Stimulated activated CD4-positive, alpha-beta T cell treated with anti-CD3 and anti-CD28 coated beads, Interleukin-15, amount 100 ng/mL, for 1 hour (primary cell): ENCODE measurements at places on chromosomes 4 and X.

- no peak for DNase-seq
Observed at GRCh38 chr4:5004496-5004895, 14.8 kb downstream of the CYTL1 start.

DNA sequence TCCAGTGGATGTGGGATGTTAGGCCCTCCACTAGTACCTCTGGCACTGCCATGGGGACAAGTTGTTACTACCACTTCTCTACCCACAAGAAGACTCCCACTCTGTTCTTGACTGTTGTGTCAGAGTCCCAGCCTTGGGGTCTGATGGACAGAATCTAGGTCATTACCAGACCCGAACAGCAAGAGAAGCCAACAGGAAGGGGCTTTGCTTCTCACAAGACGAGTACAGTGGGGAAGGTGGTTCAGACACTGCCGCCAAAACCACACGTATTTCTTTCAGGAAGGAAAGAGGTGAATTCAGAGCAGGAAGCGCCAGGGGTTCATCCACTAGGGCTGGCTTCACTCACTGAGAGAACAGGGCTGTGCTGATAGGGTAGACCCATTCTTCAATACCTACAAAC, 161.3 kb upstream of the KIT start:
- DNase-seq: no peak

DNA sequence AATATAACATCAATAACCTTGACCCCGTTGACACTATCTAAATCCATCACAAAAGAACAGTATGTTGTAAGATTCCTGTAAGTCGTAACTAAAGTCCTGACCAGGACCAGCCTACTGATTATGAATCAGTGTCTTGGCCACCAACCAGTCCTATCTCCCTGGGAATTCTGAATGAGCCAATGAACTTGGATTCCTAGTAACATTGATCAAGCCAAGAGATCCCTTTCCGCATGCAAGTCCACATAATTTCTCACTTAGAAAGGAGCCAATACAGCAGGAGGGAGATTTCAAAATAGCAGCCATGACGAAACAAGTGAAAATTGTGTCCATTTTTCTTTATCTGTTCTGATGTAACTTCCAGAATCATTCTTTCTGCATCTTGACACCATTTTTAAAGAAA, 9.5 kb downstream of the XPNPEP2 start:
- no peak for DNase-seq

- peak; percentile 59 for DNase-seq
Observed at GRCh38 chrX:21374163-21374993, at the start of gene CNKSR2. CNKSR2 (plus strand) TSS chrX:21374418; CDS start chrX:21374898, 480 bp downstream.

DNA sequence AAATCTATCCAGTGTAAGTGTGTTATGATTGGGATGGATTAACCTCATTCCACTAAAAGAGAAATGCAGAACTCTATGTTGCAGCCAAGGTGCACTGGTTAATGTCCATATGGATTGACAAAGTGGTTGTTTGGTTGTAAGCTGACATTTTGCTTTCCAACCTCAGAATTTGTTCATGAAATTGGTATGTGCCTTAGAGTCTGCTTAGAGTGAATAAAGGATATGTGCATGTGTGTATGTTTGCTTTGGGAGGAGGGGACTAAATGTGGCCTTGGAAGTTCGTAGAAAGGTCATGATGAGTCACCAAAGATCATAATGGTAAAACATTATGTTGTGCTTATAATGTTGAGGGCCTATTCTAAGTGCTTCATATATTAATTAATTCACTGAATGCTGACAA, 44.1 kb upstream of the MBNL3 start:
- DNase-seq: no peak

- DNase-seq: no peak
Observed at GRCh38 chr4:121562811-121563210, 134.0 kb downstream of the ANXA5 start.

DNA sequence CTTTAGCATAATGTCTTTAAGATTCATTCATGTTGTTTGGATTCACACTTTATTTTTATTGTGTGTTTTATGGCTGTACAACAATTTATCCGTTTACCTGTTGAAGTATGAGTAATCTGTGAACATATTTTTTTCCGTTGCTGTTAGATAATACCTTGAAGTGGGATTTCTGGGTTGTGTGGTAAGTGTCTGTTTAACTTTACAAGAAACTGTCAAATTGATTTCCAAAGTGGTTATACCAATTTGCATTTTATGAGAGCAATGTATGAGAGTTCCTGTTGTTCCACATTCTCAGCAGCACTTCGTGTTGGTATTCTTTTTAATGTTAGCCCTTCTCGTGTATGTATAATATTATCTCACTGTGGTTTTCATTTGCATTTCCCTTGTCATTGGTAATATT, 53.6 kb downstream of the USP53 start:
- DNase-seq: no peak

DNA sequence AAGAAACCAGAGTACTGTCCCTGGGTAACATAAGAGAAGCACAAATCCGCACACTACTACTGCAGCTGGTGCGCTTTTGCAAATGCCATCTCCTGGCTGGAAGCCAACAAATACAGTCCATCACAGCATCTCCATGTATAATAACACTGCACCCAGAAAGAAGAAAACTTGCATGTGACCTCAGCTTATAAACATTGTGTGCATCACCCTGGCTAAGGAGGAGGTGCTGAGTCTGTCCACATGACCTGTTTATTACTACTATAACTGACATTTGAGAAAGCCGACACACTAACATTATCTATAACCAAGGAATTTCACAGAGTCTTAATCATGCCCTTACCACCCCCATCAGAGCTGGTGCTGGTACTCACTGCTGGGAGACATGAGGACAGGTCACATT, 516.8 kb downstream of the CFAP47 start:
- DNase-seq: no peak

- no peak for DNase-seq
Observed at GRCh38 chr4:7429069-7429416, 5.7 kb downstream of the PSAPL1 start.

GRCh38 chr4:158016511-158016910, 156.3 kb downstream of the GASK1B start:
- DNase-seq: no peak

- no peak for DNase-seq
Observed at GRCh38 chr4:4289597-4289940, 385 bp downstream of the LYAR start.

GRCh38 chrX:43551590-43551989, 104.5 kb upstream of the MAOA start:
- no peak for DNase-seq

DNA sequence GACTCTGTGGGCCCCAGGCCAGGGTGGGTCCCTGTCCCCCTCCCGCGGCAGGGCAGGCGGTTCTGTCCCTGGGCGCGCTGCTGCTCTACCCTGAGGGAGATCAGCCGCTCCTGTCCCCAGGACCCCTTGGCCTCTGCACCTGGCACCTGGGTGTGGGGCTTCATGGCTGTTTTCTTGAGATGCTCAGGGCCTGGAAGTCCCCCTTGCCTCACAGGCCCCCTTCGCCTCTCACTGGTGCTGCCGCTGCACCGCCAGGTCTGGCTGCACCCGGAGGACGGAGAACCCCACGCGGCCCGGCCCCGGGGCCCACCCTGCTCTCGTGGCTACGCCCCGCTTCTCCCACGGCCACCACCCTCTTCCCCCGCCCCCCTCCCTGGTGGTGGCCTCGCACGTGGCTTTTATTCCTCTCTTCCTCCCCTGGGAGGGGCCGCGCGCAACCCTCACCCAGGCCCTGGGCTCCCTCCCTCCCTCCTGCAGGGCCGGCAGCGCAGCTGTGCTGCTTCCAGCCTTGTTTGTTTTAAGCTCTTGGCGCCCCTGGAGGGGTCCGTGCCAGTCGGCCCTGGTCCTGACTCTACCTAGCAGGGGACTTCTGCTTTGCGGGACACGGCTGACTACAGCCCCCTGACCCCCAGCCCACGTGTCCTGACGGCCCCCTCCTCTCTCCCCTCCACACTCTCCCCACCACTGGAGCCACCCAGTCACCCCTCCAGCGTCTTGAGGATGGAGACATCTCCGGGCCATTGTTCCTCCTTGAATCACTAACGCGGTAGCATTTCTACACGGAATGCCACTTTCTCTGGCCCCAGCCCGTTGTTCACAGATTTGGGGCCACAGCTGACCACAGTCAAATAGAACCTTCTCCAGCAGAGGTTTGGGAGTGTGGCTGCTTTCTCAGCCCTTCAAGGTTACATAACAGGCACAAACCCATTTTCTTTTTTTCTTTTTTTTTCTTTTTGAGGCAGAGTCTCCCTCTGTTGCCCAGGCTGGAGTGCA, 20.6 kb upstream of the CLDN24 start:
- DNase-seq: no peak

DNA sequence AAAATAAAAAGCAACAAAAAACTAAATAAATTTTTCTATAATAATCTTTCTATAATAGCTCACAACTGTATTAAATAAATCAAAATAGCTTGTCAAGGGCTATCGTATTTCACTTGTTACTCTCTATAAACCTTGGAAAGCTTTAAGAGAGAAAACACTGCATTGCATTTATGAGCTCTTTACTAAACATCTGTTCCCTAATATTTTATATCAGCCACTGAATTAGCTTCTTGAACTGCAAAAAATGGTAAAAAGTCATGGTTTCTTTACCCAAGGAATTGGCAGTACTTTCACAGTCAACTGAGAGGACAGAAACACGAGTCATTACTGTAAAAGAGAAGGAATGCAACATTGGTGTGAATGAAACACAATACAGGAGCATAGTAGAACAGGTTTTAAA, 671.2 kb downstream of the PCDH18 start:
- DNase-seq: no peak

GRCh38 chr4:74205046-74205445, 47.1 kb downstream of the MTHFD2L start:
- no peak for DNase-seq

- DNase-seq: no peak
Observed at GRCh38 chrX:39480963-39481362, 616.8 kb downstream of the BCOR start.
